ENCODE measurements at places on chromosomes 6 and 20.

DNA sequence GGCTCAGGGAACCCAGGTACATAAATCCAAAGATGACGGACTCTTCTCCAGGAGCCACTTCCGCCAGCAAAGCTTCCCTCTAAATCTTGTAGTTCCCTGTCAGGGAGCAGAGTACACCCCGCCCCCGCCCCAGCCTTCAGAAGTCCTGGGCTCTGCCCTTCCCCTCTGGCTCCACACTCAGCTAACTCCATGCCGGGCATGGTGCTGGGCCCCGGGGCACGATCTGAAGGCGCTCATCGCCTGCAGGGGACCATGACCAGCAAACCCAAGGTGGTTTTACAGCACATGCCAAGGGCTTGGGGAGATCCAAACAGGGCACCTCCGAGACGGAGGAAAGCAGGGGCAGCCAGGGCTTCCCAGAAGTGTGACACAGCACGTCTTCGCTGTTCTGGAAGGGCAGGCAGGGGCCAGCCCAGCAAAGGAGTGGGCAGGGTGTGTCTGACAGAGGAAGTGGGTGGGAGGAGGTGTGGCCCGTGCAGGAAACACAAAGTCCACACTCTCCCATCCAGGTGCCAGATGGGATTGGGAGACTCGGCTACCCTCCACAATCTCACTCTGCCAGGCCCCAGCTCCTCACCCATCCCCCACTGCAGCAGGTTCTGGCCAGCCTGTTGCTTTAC is 41.6 kb upstream of the SLC22A2 start:
- no peak for DNase-seq

- no peak for DNase-seq
These were observed 1.7 kb downstream of the POPDC3 start for GRCh38 chr6:105178110-105178509.

DNA sequence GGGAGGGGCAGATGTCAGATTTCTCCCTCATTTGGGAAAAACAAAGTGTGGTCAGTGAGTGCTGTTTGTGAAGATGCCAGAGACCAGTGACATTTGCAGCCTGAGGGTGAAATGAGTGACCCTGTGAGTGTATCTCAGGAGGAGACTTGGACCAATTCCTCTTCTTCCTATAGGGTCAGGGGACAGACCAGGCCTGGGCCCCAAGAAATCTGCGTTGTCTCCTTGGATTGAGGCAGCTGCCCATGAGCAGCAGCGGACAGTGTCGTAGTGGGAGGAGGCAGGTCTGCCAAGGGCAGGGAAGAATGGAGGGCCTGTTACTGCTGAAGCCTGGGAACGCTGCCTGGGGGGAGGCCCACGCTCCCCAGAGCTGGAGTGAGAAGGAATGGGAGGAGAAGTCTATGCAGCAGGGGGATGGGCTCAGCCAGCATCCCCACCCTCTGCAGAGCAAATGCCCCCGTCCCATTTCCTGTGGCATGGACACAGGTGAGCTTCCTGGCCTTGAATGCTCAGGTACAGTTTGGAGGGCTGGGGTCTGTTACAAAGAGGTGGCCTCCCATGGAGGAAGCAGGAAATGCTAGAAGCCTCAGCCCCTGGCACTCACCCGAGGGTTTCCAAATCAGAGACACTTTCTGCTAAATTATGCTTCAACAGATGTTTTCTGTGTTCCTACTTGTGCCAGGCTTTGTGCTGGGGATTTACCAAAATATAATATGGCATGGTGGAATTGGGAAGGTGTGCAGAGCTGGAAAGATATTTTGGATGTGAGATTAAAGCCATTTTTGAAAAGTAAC is 29.8 kb downstream of the DAAM2 start:
- DNase-seq: no peak

DNA sequence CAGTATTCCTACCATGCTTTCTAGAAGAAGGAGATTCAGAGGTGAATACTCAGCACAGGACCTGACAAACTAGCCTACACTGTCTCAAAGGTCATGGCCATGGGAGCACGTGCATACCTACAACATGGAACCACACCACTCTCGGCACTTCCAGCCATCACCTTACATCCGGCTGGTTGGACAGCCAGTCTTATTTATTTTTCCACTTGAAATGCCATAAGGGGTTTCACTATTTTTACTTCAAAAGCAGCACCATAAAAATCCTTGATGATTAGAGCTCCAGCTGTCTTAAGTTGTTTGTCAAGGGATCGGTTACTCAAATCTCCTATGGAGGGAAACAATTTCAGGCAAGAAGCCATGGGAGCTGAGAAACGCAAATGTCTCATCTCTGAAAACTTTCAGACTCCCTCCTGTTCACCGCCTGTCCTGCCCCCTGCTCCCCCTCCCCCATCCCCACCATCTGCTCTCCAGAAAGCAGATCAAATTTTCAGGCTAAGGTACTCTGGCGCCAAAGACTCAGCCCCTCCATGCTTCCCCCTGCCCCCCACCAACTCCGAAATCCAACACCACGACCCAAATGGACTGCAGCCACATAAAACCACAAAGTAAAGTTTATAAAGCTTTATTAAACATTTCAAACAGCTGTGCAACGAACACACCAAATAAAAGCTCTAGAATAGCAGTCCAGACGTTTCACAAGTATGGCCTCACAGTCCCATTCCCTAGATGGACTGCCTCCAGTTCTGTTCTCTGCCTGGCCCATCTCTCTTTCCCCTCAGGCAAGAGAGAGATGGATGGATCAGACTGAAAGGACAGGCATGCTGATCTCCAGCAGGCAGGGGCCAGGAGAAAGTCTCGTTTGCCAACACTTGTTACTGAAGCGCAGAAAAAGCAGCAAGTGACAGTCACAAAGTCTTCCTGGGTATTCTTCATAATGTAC is 4.0 kb upstream of the NNAT start:
- DNase-seq: no peak

DNA sequence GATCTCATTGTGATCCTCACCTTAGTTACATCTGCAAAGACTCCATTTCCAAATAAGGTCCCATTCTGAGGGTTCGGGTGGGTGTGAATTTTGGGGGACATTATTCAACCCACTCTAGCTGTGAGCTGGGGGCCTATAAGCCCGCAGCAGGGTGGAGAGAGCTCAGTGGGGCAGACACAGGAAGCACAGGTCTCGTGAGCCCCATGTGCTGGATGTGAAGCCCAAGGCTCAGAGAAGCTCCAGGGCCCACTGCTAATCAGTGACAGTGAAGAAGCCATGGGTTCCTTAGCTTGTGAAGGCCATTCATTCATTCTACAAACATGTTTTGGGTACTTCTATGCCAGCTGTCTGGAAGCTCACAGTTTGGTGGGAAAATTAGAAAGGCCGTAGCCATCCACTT is 47.5 kb downstream of the CHMP4B start:
- no peak for DNase-seq

DNA sequence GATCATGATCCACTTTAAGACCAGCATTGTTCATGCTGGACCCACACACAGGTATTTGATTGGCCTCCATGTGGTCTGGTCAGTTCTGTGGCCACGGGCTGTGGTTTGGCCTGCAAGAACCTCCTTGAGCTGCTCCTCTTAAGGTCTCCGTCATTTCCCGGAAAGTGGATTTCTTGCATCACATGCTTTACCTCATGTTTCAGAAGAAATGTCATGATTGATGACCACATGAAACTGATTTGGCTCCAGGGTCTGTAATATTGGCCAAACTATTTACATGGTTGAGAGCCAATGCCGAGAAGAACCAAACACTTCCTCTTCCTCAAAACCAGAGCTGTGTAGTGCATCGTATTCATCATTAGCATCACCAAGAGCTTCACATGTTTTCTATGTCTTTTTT is 13.2 kb upstream of the RSPH3 start:
- no peak for DNase-seq

DNA sequence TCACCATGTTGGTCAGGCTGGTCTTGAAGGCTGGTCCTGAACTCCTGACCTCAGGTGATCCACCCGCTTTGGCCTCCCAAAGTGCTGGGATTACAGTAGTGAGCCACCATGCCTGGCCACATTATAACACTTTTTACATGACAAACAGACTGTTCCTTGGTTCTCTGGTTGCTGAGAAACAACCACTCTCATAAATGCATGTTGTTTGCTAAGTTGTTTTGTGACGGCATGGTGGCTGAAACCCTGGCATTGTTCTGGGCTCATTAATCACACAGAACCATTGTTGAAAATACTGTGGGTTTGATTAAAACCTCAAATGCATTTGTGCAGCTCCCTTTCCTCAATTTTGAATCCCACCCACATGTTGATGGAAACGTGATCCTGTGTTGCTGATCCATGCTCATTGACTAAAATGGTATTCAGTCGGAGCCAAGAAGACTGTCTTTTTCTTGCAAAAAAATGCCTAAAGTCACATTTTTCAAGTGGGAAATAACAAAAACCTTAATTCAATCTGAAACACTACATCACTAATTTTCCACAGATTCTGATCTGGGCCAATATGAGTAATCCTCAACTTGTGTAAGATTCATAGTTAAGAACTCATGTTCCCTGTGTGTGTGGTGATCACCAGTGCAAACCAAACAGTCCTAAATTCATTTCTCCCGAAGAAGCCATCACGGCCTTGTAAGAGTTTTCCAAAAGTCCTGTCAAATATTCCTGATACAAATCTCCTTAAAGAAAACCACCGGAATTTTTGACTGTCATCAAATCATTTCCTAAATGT is 132.8 kb downstream of the FNDC1 start:
- DNase-seq: no peak

GRCh38 chr6:113425977-113426660 is 431.0 kb upstream of the MARCKS start:
- DNase-seq: no peak

GRCh38 chr20:33793011-33793931 is 17.9 kb upstream of the CHMP4B start:
- DNase-seq: no peak

- DNase-seq: no peak
These were observed 60.3 kb downstream of the GRM4 start for GRCh38 chr6:34085453-34086170.

DNA sequence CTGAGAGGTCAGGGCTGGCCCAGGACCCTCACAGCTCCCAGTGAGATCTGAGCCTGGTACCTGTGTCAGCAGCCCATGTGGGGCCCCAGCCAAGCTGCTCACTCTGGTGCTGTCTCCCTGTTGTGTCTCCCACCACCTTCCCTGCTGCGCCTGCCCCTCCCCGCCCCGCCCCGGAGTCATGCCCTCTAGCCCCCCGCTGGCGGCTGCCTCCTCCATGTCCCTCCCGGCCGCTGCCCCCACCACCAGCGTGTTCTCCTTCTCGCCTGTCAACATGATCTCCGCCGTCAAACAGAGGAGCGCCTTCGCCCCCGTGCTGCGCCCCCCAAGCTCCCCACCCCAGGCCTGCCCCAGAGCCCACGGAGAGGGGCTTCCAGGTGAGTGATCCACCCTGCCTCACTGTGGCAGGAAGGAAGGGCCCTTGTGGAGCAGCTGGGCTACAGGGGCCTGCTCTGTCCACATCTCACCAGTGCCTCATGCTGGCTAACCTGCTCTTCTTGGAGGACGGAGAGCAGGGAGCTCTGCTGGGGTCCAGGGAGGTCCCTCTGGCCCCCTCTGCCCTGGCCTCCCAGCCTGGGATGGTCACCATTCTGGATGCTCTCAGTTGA is 44.9 kb downstream of the CPXM1 start:
- DNase-seq: no peak

- no peak for DNase-seq
These were observed 20.2 kb upstream of the PIM1 start for GRCh38 chr6:37149745-37150144.

- DNase-seq: no peak
These were observed 24.2 kb downstream of the PDRG1 start for GRCh38 chr20:31927627-31928159.

DNA sequence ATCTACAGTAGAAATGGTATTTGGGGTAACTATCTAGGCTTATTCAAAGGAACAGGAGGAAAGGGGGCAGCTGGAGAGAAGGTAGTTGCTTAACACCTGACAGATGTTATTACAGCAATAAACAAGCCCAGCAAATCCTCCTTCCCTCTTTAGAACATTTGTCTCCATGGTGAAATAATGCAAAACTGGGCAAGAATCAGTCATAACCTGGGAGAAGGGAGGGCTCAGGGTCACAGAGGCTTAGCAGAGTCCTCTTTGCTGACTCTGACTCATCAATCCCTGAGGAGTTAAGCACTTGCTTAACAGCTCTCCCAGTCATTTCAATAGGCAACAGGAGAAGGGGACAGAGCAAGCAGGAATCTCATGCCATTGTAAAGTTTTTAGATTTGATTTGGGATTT is 230.3 kb downstream of the IBTK start:
- peak; percentile 47 for DNase-seq

DNA sequence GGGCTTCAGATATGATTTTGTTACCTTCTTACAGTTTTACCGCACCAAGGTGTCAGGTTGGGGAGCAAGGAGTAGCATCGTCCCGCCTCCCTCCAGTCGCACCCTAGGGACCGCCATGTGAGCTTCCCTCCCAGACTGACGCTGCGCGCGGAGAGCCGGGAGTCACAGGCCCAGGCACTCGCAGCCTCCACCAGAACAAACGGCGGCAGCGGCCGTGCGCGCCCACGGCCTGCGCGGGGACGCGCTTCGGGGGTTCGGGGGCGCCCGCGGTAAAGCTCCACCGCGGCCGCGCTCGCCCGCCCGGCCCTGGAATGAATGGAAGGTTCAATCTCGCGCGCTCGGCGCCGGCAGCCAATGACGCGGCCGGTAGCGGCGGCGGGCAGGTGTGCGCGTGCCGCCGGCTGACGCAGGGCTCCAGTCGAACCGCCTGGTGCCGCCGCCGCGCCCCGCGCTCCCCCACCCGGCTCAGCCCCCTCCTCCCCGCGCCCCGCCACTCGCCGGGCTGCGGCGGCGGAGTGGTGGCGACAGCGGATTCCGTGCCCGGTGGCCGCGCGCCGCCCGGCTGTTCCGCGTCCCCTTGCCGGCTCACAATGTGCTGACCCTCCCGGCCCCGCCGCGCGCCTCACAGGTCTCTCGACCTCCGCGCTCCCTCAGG is 16.5 kb upstream of the LIN28B start:
- no peak for DNase-seq

GRCh38 chr6:169982461-169983386 is 231.3 kb downstream of the ERMARD start:
- no peak for DNase-seq

- no peak for DNase-seq
These were observed 29.8 kb upstream of the BTN3A2 start for GRCh38 chr6:26335231-26335630.

DNA sequence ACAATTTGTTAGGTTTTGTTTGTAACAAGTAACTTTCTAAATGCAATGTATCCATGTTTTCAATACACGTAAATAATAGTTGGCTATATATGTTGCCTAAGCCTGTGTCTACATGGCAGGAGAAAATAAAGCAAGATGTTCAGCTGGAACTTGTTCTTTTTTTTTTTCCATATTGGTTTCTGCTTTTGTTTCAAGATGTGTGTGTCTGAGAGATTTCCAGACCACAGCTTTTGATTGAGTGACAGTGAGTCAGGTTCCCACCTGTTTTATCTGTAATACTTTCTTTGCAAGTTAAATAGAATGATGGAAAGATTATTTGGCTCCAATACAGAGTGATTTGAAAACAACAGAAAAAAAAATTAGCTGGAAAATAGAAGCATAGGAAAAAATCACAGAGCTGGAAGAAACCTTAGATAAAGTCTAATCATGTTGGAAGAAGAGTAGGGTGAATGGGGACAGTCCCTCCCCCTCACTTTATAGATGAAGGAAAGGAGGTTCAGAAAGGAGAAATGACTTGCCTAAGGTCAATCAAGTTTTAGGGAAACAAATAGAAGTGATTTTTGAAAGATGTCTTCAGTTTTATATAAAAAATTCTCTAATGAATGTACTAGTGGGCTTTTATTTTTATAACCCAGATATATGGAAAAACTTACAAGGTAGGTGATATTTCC is 150.9 kb upstream of the STMND1 start:
- DNase-seq: no peak

- no peak for DNase-seq
These were observed 68.7 kb downstream of the PLAGL1 start for GRCh38 chr6:143939364-143939763.

GRCh38 chr20:44027343-44028002 is 112.8 kb downstream of the TOX2 start:
- DNase-seq: no peak

Data from dermis microvascular lymphatic vessel endothelial cell (primary cell).